NCI-H1417 treated with DMSO at 0.1 percent for 48 hours (cell line): ENCODE measurements at places on chromosomes 7 and 10.

DNA sequence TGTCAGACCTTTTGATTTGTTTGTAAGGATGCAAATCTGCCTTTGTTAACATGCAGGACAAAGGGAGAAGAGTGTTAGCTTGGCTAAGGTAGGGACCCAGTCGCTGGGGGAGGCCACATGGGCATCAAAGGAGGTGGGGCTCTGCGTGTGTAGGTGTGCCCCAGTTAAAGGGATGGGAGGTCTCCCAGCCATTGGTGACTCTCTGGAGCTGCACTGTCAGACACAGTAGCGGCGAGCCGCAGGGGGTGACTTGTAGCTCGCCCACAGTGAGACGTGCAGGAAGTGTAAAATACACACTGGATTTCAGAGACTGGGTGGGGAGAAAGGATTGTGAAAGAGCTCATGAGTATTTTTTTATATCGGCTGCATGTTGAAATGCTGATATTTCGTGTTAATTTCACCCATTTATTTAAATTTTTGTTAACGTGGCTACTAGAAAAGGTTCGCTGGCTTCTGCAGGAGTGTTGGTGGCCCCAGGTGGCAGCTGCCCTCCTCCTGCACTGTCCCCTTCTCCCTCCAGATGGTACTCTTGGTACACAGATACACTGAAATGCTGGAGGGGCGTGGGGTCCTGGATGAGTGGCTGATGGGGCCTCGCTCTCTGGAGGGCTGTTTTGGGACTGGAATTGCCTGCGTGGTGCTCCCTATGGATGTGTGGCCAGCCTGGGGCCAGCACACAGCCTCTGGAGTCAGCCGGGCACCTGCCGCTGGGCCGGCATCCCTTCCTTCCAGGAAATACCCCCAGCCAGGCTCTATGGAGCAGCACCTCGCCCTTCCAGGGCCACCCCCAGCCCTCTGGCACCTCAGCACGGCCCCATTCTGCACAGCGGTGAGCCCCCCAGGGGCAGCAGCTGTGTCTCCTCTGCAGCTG, 59.2 kb downstream of the LHPP start:
- DNase-seq: no peak

GRCh38 chr10:97631098-97631497, 2.2 kb downstream of the MORN4 start:
- no peak for DNase-seq

DNA sequence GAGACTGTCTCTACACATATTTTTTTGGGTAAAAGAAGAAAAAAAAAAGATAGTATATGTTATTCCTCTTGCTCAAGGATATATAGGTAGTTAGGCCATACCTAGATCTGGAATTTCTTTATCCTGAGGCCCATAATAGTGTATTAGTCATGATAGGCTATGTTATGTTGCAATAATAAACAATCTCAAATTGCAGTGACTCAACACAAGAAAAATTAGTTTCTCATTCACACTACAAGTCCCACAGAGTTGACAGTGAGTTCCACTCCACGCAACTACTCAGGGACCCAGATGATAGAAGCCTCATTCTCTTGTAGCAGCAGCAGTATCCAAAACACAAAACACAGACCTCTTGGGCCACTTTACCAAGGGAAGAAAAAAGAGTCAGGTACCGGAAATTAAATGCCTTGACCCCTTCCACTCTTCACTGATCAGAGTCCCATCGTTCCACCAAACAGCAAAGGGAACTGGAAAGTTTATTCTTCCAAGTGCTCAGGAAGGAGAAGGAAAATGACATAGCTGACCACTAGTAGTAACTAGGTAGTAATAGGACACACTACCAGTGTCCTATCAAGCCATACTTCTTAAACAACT, 7.4 kb upstream of the C10orf67 start:
- DNase-seq: no peak

GRCh38 chr10:15897287-15897686, 37.0 kb upstream of the MINDY3 start:
- DNase-seq: no peak

DNA sequence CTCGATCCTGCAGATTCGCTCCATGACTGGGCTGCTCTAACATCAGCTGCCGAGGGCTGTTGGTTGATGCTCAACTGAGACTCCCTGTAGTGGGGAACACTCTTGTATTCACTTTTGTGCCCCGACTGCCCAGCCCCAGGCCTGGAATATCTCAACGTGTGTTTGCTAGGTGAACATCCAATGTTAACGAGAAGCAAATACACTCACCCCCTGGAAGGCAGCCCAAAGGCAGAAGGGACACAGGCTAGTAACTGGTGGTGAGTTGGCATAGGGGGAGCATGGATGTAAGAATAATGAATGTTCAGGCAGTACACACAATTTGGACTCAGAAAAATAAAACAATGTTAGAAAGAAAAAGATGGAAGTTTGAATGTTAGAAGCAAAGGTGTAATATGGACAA, 24.0 kb upstream of the RBM33 start:
- no peak for DNase-seq

DNA sequence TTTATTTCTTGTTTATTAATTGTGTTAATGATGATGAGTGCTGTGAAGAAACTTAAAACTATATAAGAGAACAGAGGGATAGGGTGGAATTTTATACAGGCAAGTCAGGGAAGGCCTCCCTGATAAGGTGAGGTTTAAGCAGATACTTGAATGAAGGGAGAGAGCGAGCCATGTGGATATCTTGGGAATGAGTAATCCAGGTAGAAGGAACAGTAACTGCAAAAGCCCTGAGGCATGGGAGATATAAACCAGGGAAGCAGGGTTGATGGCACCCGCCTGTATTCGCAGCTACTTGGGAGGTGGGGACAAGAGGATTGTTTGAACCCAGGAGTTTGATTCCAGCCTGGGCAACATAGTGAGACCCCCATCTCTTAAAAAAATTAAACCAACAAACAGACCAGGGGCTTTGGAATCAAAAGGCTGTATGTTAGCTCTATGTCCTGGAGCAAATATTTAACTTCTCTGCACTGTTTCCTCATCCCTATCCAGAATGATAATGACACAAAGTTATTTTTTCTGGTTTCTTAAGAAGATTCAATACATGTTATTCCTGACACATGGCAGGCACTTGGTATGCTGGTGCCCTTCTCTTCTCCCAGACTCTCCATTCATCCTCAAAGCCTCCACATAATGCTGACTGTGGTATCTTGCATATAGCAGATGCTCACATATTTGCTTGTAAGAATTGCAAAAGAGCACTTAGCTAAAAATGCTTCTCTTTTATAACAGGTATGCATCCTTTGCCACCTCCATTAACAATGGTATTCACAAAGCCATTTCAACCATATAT, 169.3 kb downstream of the CHN2 start:
- DNase-seq: no peak

DNA sequence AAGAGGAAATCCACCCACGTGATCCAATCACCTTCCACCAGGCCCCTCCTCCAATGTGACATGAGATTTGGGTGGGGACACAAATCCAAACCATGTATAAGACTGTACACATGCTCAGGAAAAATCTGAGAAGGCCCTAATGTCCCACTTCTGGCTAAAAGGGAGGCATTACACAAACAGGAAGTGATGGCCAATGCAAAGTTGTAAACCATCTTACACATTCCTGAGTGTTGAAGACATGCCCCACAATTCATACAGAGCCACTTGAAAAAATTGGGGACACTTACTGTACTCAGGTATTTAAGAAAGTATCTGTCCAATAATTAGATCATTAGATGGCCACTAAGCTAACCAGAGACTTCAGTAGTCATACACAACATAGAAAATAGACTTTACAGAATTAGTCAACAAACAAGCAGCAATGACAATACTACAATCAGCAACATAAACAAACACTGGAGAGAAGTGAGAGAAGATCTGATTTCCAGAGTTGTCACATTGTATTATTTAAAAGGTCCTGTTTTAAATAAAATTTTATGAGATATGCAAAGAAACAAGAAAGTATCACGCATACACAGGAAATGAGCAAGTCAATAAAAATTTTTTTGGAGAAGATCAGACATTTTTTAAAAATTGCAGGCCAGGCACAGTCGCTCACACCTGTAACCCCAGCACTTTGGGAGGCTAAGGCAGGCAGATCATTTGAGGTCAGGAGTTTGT, 143.3 kb downstream of the DGKI start:
- DNase-seq: no peak

DNA sequence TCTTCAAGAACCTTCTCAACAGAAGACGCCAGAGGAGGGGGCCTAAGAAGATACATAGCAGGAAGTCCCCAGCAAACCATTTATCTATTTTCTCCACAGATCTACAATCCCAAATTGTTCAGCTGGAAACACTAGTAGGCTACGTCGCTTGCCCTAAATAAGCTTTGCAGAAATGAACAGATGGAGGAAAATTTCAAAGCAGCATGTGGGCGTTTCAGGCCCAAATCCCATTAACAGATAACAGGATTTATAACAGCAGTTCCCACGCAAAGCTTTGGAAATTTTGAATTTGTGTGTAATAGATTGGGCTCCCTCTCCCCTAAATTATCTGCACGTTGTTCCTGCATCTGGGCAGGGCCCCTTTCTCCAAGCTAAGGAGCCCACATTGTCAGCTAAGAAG, 60.6 kb upstream of the FRMD4A start:
- no peak for DNase-seq

DNA sequence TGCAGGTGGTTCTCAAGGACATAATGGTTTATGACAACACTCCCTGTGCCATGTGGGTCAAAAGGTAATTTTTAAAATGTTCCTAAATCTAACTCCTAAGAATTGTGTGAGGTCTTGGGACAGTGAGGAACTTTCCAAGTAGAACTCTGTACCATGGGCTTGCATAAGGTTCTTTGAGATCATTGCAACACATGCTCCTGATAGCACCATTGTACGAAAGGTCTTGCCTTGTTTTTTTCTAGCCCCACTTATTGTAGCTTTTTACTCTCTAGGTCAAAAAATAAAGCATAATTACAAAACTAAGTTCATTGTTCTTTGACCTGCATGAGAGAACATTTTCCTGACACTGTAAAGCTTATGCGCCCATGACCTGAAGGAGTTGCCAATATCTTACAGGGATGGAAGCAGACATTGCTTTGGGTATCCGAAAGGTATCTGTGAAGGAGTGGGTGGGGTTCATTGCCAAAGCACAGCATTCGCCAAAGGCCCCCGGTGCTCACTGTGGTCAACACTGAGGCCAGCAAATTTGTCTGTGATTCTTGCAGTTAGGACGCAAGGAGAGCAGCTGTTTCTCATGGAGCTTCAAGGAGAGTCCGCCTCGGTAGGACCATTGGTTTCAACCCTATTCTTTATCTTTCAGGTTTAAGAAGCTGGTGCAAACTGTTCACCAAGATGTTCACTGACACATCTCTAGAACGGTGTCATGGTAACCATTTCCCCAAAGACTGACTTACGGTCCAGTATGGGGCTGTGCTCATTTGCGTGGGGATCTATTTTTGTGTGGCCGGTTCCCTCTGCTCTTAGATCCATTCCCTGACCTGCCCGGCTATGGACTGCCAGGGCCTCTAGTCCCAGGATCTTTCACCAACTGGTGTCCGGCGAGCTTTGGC, 7.6 kb upstream of the PRKAG2 start:
- DNase-seq: no peak

- DNase-seq: no peak
Measured at GRCh38 chr10:128642023-128642422, 515.8 kb upstream of the MKI67 start.

GRCh38 chr10:72490951-72491350, 134.9 kb downstream of the MICU1 start:
- DNase-seq: no peak

- DNase-seq: no peak
Measured at GRCh38 chr7:21462081-21462480, 34.2 kb downstream of the SP4 start.

- DNase-seq: no peak
Measured at GRCh38 chr7:150645259-150646020, 13.3 kb upstream of the GIMAP6 start.

- DNase-seq: no peak
Measured at GRCh38 chr7:4269086-4269485, 413.0 kb upstream of the FOXK1 start.

DNA sequence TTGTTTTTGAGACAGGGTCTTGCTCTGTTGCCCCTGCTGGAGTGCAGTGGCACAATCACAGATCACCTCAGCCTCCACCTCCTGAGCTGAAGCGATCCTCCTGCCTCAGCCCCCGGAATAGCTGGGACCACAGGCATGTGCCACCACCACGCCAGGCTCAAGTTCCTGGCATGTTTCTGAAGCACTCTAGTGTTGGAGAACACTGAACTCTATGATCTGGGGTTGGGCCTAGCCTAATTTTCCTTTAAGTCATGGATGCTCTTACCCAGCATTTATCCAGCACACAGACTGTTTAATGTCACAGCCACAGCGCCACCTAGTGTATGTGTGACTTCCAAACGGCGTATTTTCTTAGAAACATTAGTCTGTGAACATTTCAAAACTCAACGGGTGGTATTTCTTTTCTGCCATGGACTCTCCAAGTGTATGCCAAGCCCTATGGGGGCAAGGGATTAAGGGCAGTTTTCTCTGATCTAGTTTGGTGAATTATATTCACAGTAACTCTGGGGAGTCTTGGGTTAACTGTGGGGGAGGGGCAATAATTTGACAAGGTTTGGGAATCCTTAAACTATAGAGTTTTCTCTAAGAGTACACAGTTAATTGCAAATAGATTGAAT, 91.8 kb downstream of the CREM start:
- no peak for DNase-seq

GRCh38 chr10:3036155-3037021, 31.0 kb upstream of the PFKP start:
- no peak for DNase-seq

- DNase-seq: no peak
Measured at GRCh38 chr7:68441645-68442044, 1156.6 kb upstream of the AUTS2 start.

- DNase-seq: no peak
Measured at GRCh38 chr10:114000457-114001010, 43.1 kb upstream of the ADRB1 start.

GRCh38 chr10:124903111-124903510, 38.8 kb upstream of the ZRANB1 start:
- no peak for DNase-seq

GRCh38 chr10:46554166-46554781, 2.2 kb downstream of the GPRIN2 start:
- no peak for DNase-seq

DNA sequence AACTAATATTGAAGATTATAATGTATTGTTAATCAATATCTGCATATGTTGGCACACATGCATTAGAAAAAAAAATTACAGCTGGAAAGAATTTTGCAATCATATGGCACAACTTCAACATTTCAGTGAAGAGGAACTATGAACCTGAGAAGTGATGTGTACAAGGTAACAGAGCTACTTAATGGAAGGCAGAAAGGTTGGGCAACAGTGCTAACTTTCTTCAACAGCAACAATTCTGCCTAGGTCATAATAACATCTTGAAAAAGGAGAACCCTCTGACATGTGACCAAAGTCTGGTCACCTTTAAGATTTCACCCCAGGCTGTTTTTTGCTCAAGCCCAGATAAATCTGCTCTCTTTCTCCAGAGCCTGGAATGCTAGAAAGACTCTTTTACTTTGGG, 47.9 kb upstream of the SKAP2 start:
- no peak for DNase-seq

DNA sequence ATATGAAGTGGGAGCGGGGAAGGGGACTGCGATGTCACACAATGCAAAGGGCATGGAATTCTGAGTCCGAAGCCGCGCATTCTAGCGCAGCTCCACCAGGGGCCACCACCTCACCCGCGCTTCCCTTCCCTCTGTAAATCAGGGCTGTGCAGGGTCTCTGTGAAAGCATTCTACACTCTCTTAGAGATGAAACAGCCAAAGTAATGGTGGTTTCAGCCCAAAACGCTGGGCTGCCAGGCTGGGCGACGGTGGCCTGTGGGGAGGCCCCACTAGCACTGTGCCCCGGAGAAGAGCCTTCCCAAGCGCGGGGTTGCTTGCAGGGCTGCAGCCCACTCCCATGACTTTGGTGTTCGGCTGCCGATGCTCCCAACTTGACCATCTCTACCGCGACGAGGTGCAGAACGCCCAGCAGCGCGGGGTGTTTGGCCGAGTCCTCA, 11.4 kb downstream of the ATG9B start:
- no peak for DNase-seq
